ENCODE measurements at places on chromosomes 7 and 10.

GRCh38 chr7:150826061-150826849 lies 25.7 kb downstream of the TMEM176A start:
- no peak for DNase-seq

- DNase-seq = no peak
Observed at GRCh38 chr7:104127204-104127603, 80.6 kb downstream of the ORC5 start.

GRCh38 chr7:72435366-72435765 lies 23.2 kb upstream of the CALN1 start:
- no peak for DNase-seq

- DNase-seq = no peak
Observed at GRCh38 chr10:115084277-115084850, 8.8 kb upstream of the ATRNL1 start.

GRCh38 chr10:94607111-94607510 lies 61.5 kb downstream of the HELLS start:
- no peak for DNase-seq

- DNase-seq = no peak
Observed at GRCh38 chr7:73718438-73718881, 1.0 kb downstream of the STX1A start.

GRCh38 chr7:35792873-35793489 lies 7.9 kb upstream of the SEPTIN7 start:
- DNase-seq = no peak

DNA sequence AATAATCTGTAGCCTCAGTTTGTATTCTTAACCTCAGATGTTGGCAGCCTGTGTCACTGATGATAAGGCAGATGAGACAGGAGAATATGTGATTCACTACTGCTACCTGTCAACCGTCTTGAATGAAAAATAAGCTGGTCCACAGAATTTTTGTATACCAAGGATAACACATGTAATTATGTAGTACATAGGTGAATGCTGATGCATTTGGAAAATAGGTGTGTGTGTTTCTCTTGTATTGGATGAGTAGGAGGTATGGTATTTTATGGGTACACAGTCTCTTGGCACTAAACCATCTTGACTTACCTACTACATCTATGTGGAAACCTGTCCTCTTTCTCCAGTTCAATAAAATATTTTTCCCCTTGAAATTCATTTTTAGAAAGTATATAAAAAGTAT lies 20.7 kb upstream of the ZRANB1 start:
- DNase-seq = no peak

DNA sequence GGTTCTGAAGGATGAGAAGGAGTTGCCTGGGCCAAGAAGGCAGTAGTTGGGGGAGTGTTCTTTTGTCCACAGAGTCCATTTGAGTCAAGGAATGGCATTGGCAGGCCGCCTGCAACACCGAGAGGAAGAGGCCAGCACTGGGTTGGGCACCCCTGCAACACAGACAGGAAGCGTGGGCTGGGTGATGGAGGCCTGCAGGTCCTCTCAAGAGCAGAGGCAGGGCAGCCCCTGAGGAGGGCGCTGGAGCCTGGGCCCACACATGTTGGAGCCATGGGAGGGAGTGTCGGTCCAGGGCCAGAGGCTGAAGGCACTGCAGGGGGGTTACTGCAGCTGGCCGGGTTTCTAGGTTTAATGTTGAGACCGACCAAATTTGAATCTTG lies 137.3 kb downstream of the PTPN20 start:
- DNase-seq = no peak

DNA sequence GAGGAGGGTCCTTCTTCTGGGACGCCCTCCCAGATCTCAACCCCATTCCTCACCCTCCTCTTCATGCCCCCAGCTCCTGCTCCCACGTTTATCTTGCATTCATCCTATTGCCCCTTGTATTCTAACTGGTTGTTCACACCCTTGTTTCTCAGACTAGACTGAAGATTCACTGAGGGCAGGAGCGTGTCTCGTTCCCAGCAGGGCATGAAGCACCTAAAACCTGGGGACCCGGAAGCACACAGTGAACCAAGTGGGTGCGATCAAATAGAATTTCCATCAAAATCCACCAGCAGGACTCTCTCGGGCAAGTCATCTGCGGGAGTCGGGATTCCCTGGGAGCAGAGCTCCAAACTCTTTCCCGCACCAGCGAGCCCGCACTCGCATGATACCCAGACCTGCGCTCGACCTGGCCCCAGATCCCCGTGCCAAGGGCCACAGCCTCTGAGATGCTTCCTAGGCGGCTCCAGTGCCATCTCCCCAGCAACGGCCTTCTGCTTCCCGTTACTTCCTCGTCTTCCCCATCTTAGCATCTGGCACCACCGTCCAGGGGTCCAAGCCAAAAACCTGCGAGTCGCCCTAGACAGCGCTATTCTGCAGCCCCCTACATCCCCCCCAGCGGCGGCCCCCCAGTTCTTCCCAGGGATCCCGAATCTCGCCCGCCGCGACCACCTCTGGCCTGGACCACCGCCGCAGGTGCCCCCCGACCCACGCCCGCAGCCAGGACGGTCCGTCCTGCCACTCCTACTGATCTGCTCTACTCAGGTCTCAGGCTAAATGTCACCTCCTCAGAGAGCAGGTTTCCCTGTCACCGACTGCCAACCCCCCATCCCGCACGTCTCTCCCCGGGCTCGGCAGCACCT lies 6.1 kb upstream of the GBX1 start:
- DNase-seq = no peak

GRCh38 chr7:50539725-50540124 lies 25.5 kb downstream of the DDC start:
- DNase-seq = no peak

DNA sequence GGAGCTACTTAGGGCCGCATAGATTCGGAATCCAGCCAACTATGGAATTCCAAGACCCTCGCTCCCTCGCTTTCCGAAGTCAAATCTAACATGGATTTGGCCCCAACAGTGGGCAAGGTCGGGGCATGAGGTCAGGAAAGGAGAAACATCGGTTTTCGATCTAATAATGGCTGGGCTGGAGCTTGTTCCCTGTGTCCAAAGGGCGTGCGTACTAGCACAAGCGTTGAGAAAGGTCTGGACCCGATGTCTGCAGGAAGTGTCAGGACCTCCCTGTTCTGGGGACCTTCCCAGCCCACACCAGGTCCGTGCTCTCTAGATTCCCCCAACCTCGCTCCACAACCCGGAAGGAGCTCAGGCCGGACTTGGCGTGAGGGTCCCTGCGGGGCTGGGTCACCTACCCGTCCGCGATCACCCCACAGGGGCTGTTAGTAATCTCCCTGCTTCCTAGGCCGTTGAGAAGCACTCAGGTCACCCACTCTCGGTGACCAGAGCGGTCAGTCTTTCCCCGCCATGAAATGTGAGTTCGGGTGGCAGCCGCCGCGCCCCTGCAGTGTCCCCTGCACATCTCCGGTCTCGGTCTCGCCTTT lies 4.8 kb downstream of the FEZF1 start:
- no peak for DNase-seq

GRCh38 chr7:30206491-30206890 lies 71.7 kb downstream of the MTURN start:
- peak; percentile 33 for DNase-seq

DNA sequence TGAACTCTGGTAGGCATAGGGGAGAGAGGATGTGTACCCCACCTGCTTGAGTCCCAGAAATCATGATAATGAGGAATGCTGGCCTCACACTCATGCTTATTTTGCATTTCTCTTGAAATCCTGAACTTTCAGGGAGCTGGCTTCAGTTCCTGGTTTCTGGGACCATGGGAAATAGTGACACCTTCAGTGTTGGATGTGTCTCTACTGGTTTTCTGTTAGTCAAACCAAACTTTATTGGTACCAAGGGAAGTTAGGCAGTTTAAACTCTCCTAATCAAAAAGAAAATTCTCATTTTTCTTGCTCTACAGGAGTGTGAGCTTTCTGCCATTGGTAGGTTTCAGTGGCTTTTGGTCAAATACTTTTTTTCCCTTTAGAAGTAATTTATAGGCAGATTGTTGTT lies 11.8 kb upstream of the PCGF5 start:
- DNase-seq = no peak

GRCh38 chr7:13044309-13044708 lies 356.9 kb downstream of the ARL4A start:
- DNase-seq = no peak

DNA sequence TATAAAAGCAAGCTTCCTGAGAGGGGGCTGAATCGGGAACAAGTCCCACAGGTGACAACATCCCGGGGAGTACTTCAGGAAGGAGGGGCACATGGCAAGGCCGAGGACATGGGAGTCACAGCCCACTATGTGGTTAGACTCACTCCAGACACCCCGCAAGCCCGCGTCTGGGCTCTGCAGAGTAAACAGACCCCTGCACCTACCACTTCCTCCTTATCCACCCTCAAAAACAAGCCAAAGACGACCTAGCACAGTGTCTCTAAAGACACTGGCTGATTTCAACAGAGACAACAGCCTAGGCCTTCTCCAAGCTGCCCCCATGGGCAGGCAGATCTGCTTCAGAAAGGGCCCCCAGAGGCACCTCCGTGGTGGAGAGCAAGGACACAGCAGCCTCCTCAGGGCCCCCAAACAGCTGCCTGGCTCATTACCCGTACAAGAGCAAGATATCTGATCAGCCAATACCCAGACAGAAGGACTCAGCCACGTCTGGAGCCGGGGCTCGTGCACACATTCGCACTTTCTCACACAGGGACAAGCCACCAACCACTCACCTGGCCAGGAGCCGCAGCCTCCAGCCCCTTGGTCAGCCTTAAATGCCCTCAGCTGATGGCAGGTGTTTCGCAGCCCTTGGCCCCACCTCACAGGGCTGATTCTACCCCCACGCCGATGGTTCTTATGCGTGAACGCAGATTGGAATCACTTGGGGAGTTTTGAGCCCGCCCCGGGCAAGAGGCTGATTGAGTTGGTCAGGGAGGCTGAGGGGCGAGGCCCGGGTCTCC lies 10.7 kb upstream of the KPNA7 start:
- DNase-seq = no peak

DNA sequence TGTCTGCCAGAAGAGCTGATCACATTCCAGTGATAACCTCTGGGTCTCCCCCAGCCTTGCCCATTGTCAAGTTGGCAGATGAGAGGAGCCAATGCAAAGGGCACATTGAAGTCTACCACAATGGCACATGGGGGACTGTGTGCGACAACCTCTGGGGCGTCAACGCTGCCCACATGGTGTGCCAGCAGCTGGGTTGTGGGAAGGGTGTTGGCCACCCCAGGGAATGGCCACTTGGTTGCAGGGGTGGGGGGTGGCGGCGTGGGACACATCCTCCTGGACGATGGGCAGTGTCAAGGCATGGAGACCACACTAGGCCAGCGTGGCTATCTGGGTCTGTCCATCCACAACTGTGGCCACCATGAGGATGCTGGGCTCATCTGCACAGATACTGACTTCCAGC lies 43.4 kb downstream of the CUZD1 start:
- DNase-seq = no peak

- peak; percentile 65 for DNase-seq
Observed at GRCh38 chr10:775245-776075, 86.0 kb upstream of the DIP2C start.

DNA sequence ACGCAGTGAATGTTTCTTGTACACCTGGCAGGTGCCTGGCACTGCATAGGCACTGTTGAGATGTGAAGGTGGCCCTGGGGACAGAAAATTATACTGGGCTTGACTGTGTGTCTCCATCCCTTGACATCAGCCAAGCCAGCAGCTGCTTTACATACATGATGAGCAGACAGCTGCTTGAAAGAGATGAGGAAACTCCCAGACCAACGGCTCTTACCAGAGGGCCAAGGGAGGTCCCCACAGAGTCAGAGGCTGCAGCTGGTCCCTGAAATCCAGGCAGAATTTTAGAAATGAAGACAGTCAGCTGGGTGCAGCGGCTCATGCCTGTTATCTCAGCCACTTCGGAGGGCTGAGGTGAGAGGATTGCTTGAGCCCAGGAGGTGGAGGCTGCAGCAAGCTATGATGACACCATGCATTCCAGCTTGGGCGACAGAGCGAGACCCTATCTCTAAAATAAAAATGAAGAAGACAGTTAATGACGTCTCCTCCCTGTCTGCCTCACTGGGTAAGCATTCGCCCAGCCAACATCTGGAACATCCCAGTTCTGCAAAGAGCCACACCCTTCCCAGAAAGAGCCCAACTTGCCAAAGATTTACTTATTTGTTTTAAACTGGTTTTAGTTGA lies 17.6 kb downstream of the LIMK1 start:
- DNase-seq = no peak

GRCh38 chr7:117065571-117066150 lies 112.4 kb downstream of the ST7 start:
- no peak for DNase-seq

- no peak for DNase-seq
Observed at GRCh38 chr10:4755286-4755989, 70.6 kb upstream of the AKR1E2 start.

GRCh38 chr10:99880080-99880835 lies 97.8 kb downstream of the ABCC2 start:
- no peak for DNase-seq

DNA sequence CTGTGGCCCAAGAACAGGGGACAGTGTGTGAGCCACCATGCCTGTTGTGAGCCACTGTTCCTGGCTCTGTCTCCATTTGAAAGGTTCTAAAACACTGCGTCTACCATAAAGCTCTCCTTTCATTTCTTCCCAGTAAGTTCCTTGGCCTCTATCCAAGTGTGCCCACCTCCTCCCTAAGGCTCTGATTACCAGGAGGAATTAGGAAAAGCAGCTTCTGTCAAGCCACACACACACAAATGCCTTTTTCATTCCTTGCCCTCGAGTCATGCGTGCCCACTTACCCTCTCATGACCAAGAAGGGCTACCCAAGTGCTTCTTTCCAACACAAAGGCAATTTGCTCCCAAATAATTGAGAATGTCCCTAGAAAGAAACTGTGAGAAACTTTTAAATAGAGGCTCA lies 70.8 kb upstream of the PARD3 start:
- peak; percentile 60 for DNase-seq

DNA sequence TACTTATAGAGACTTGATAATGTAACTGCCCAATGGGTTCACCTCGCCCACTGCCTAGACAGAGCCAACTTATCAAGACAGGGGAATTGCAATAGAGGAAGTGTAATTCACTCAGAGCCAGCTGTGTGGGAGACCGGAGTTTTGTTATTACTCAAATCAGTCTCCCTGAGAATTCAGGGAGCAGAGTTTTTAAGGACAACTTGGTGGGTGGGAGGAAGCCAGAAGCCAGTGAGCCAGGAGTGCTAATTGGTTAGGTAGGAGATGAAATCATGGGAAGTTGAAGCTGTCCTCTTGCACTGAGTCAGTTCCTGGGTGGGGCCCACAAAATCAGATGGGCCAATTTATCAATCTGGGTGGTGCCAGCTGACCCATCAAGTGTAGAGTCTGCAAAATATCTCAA lies 20.1 kb upstream of the C7orf33 start:
- DNase-seq = no peak

GRCh38 chr10:92822060-92822634 lies 26.2 kb upstream of the EXOC6 start:
- DNase-seq = peak; percentile 70

DNA sequence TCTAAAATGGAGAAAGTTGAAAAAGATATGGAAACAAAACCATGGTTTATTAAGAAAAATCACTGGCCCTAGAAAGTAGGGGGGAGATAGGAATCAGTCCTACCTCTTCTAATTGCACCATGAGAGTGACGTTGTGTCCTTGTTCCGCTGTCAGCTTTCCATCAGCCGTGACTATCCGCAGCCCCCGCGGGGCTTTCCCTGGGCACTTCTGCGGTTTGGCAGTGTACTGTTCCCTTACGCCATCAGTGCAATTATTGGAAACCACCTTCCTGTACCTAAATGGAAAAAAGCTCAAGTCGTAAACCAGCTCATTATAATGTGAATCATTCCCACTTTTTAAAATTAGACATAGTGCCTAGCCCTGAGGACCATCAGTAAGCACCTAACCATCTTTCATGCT lies 512.2 kb downstream of the SORCS1 start:
- no peak for DNase-seq
